ENCODE measurements at places on chromosomes 11 and 22. TPM values are rescaled to one million over a fixed set of nuclear protein-coding genes. Genes with fewer than 3 reads are reported as not detected.

The LRRN4CL gene
- total RNA-seq, result 36.9 TPM

The MUC2 gene
- total RNA-seq, result not detected

The KMT2A gene
- 23.3 TPM for total RNA-seq

The OR2AG1 gene
- not detected for total RNA-seq

The NLRP14 gene
- total RNA-seq, result 0.09 TPM

The MMP13 gene
- total RNA-seq, result not detected

The NPAS4 gene
- not detected for total RNA-seq

The AP1B1 gene
- 48.2 TPM for total RNA-seq

The CCDC89 gene
- 7.1 TPM for total RNA-seq

All from bronchial smooth muscle cell (primary cell).